ENCODE measurements at places on chromosomes 11 and 22.

GRCh38 chr11:83033371-83033770 is 38.3 kb downstream of the RAB30 start:
- no peak for DNase-seq

- no peak for DNase-seq
Measured at GRCh38 chr11:112811783-112812182, 149.4 kb upstream of the NCAM1 start.

DNA sequence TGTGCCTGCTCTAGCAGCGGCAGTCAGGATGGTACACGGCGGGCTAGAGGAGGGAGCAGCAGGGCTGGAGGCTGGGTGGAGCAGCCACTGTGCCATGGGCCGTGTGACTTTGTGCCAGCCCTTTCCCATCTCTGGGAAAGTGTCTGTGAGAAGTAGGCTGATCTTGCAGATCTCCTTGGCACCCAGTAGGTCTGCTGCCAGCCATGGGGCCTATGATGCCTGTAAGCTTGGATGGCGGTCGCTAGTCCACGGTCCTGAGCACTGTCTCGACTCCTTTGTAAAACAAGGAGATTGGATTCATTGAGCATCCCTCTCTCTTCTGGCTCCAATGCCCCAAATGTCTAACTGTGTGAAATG is 22.6 kb downstream of the AMPD3 start:
- DNase-seq, result no peak

DNA sequence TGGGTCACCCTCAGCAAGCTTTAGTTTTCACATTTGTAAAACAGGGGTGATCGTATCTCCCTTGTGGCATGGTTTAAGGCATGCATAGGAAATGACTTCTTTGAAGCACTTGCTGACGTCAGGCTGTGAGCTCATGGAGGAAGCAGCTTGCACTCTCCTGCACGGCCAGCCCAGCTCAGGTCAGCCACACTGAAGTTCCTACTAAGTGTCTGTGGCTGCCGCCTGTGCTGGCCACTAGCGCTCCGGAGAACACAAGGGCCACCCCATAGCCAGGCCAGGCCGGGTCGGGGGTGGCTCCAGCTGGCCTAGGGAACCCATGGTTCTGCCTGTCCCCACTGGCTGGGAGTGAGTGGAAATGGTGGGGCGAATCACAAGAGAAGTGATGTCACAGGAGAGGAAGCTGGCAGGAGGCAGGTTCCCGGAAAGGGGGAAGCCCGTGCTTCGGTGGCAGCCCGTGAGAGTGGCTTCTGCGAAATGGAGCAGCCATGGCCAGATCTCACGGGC is 28.2 kb downstream of the KCTD17 start:
- no peak for DNase-seq

DNA sequence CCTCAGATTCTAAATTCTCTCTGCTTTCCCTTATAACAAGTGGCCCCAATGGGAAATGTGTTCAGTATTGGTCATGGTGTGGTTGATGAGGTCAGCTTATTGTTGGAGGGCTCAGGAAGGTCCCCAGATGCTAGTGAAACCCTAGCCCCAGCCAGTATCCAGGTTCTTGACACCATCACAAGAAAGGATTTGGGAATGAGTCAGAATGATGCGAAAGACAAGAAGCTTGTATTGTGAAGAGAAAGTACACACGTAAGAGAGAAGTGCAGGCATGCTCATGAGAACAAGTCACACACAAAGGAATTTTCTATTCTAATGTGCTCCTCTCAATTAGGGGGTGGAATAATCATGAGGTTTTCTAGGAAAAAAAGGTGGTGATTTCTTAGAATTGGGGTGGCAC is 34.9 kb upstream of the TRPC6 start:
- DNase-seq, result no peak

- no peak for DNase-seq
Measured at GRCh38 chr11:78800096-78800690, 225.5 kb upstream of the NARS2 start.

DNA sequence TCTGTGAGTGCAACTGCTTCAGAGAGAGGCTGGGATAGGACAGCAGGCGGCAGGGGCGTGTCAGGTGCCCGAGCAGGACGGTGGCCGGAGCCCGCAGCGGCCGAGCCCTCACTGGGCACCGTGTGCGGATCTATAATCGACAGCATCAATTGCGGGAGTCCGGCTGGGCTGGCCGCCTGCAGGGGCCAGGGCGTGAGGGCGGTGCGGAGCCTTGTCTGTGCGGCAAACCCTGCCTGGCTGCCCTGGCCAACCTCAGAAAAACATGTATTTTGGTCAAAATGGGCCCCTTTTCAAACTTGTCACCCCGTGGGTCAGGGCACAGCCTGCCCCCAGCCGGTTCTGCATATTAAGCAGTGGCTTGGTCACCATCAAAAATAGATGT is 91.3 kb upstream of the KCNQ1OT1 start:
- DNase-seq, result no peak

- no peak for DNase-seq
Measured at GRCh38 chr11:128318856-128319474, 268.4 kb downstream of the ETS1 start.

DNA sequence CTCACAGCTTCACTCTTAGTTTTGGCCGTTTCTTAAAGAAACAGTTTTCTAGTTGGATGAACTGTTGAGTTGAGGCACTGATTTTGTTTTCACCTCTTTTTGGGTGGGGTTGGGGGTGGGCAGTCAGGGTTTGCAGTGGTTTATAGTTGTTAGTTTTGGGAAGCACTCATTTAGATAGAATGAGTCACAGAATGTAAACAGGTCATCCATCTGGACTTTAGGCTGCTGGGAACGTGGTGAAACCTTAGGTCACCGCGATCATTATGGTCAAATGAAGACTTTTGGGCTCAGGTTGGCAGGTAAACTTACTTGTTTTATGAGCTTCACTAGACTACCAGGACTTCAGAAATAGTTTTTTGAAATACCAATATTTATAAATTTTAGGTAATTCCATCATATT is 48.4 kb downstream of the CSTPP1 start:
- DNase-seq, result no peak

DNA sequence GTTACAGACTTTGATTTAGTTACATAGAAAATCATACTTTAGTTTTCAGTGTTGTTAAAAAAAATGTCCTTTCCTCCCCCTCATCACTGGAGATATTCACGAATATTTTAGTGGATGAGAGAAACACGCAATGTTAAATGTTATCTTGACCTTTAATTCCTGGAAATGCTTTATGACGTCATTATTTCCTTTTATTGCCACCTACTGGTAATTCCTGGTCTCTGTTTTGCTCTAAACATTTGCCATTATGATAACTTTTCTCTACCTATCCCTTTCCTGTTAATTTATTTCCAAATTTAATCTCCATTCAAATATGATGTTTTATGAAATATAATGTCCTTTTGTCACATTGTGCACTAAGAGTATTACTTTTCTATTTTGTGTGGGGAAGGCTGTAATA is 770.6 kb downstream of the FAM181B start:
- DNase-seq, result no peak

GRCh38 chr22:47278655-47279054 is 516.2 kb downstream of the TBC1D22A start:
- DNase-seq, result no peak

DNA sequence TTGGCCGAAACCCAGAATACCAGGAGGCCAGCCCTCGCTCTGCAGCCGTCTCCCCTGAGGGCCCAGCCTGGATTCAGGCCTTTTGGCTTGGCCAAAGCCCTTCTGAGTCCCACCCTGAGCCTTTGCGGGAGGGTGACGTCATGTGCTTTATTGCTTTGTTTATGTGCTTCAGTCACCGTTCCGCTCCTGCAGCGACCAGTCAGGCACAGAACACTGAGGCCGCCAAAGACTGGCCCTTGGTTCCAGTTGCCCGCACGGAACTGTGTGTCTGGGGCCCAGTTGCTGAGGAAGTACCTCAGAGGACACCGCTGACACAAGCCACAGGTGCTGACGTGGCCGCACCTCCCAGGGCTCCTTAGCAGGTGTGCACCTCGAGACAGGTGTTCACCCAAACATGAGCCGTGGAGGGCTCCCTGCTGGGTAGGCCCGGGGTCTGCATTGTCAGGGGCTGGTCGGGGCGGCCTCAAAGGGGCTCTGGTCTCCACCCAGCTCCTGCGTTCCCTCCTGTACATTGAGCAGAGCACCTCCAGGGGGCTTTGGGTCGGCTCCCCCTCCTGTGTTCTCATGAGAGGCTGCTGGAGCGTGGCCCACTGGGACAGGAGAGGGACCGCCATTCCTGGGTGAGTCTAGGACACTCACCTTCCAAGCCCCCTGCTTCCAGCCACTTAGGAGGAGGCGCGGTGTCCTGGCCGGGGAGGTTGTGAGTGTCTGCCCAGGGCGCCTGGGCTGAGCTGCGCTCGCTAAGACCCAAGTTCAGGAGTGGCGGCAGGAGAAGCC is 376.8 kb downstream of the TBC1D22A start:
- no peak for DNase-seq

GRCh38 chr11:1534682-1535081 is 37.4 kb downstream of the DUSP8 start:
- no peak for DNase-seq

DNA sequence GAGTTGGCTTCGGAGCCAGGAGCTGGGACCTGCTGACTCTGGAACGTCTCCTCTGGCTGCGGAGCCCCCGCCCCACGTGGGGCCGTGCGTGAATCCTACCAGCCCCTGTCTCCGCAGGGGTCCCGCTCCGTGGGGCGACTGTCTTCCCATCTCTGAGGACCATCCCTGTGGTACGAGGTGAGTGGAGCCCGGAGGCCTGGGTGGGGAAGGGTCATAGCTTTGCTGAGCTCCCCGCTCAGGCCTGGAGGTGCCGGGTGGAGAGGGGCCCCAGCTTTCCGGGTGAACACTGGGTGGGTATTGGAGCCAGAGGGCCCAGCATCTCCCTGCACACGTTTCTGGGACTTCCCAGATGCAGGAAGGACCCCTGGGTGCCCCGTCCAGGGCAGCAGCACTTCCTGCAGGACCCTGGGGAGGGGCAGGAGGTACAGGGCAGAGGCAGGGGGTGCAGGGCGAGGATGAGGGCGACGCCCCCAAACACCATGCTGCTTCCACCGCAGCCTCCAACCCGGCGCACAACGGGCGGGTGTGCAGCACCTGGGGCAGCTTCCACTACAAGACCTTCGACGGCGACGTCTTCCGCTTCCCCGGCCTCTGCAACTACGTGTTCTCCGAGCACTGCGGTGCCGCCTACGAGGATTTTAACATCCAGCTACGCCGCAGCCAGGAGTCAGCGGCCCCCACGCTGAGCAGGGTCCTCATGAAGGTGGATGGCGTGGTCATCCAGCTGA is 3.8 kb downstream of the MUC5AC start:
- no peak for DNase-seq

GRCh38 chr11:120289426-120289825 is 35.7 kb upstream of the TLCD5 start:
- no peak for DNase-seq

GRCh38 chr22:45882881-45883810 is 93.8 kb downstream of the WNT7B start:
- no peak for DNase-seq

- DNase-seq, result no peak
Measured at GRCh38 chr11:11089805-11090204, 232.0 kb upstream of the ZBED5 start.

GRCh38 chr11:58905721-58906547 is 33.4 kb upstream of the GLYATL1 start:
- DNase-seq, result no peak

- DNase-seq, result no peak
Measured at GRCh38 chr11:35367491-35367890, 51.9 kb downstream of the SLC1A2 start.

GRCh38 chr11:61187505-61188130 is 15.7 kb upstream of the PGA3 start:
- no peak for DNase-seq

DNA sequence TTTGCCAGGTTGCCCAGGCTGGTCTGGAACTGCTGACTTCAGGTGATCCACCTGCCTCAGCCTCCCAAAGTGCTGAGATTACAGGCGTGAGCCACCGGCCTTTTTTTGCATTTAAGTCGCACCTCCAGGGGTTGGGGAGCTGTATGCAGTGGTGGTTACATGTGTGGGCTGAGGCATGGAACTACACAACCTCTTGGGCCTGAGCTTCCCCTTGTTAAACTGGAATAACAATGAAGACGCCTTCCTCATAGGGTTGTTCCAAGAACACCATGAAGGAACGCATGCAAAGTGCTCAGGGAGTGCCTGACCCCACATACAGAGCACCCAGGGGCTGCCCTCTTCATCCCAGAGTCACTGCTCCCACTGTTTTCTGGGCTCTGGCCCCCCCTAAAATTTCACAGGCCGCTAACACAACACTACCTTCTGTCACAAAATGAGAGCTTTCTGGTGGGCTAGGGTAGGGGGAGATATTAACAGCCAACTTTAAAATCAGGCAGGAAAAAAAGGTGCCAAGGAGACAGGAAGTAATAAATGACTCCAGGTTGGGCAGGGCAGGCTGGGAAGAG is 1.3 kb upstream of the FAM118A start:
- DNase-seq, result no peak

DNA sequence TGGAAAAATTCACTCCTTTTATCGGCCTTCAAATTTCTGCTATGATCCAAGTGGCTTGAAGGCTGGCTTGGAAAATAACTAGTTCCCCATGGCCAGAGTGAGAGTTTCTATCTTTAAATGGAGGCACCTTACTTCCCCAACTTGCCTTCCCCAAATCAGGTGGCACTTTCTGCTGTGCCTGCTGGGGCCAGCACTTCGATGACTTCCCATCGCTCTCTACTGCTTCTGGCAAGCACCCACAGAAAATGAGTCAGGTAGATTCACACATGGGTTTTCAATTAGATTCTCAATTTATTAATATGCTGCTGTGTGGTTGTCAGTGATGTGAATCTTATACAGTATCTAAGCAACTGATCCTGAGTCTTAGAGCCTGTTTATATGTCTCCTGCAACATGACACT is 398.8 kb upstream of the RAG2 start:
- no peak for DNase-seq

DNA sequence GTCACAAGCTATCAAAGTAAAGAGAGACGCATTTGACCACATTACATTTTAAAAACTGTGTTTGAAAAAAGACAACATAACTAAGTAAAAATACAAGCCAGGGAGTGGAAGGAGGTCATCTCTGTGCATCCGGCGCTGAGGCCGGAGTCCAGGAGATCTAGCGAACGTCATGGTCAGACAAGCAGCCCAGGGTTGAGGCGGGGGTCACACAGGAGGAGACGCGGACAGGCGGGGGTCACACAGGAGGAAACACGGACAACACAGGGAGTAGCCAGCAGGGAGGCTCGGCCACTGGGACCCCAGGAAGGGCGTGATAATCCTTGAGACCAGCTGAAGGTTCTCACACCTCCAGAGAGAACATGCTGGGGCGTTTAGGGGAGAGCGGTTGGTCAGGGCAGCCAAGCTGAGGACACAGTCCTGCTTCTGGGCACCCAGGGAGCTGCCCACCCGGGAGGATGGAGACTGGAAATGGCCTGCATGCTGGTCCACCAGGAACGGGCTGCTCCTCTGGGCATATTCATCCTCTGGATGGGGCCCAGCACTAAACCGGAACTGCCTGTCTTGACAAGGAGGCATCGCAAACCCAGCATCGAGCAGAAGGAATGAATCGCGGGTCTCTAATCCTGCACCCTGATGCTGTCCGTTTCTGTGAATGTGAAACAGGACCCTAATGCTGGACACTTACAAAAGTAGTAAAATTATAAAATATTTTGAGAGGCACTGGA is 40.9 kb upstream of the MUC5AC start:
- no peak for DNase-seq

- DNase-seq, result no peak
Measured at GRCh38 chr11:106625566-106625965, 392.7 kb downstream of the GUCY1A2 start.

Measured in esophagus squamous epithelium (tissue), 5 donors.